ENCODE measurements at places on chromosomes 16 and 17.

- DNase-seq = no peak
These were observed 118.5 kb downstream of the KIF2B start for GRCh38 chr17:53941231-53941630.

DNA sequence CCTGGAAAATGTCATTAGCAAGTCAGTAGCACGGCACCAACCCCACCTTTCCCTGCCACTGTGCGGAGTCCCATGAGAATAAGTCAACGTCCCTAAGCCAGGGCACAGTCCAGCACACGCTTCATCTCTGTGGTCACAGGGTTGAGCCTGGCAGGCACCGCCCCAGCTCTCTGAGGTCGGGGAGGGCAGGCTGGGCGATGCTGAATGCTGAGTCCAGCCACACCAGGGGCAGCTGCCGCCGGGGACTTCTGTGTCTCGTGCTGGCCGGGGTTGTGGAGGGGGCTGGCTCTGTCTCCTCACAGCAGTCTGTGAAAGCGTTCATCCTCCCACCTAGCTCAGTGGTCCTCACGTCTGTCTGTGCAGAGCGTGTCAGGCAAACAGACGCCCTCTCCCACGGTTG is 53.2 kb downstream of the BANP start:
- no peak for DNase-seq

- DNase-seq = peak; percentile 27
These were observed 7.5 kb upstream of the TMEM170A start for GRCh38 chr16:75471723-75472633.

- DNase-seq = no peak
These were observed 688.8 kb upstream of the SALL1 start for GRCh38 chr16:51839727-51840462.

- DNase-seq = no peak
These were observed 436.2 kb downstream of the SLC39A11 start for GRCh38 chr17:72656130-72656763.
